H1 (cell line): ENCODE measurements at places on chromosomes 11 and 22.

GRCh38 chr11:118186346-118187107 is 10.1 kb upstream of the SCN2B start:
- DNase-seq: no peak

DNA sequence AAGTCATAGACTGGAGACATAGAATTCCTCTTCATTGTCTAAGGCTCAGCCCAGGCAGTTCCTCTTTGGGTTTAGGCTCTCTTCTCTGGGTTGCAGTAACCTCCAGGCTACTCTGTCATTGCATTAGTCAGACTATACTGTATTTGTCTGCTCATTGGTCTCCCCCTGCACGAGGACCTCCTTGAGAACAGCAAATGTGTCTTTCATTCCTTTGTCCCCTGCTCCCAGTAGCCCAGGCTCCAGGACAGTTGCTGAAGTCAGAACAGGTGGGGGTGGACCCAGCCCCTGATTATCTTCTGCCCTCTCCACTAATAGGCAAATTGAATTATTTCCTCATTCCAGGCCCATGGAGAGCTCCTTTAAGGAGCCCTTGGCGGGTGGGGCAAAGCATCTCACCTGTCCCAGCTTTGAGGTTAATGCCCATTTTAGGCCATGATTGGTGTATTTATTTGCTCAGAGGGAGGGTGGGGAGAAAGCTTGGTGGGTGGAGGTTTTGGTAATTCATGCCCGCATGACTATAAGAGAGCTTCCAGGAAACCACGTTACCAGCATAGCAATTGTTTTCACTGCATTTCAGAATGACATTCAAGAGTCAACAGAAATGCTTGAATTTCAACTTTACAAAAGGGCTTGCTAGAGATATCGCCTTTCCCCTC is 40.9 kb downstream of the NAV2 start:
- no peak for DNase-seq

DNA sequence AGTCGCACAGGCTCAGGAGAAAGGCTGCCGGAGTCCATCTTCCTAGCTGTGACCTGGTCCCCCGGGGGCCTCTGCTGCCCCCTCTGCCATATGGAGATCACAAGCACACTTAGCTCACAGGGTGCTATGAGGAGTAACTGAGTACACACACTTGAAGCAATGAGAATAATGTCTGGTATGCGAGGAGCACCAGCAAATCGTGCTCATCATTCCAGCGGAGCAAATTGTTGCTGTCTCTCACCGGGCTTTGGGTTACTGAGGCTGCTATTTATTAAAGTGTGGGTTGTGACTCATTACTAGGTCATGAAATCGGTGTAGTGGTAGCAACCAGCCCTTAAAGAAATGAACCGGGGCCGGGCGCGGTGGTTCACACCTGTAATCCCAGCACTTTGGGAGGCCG is 48.1 kb upstream of the EIF3D start:
- DNase-seq: no peak

DNA sequence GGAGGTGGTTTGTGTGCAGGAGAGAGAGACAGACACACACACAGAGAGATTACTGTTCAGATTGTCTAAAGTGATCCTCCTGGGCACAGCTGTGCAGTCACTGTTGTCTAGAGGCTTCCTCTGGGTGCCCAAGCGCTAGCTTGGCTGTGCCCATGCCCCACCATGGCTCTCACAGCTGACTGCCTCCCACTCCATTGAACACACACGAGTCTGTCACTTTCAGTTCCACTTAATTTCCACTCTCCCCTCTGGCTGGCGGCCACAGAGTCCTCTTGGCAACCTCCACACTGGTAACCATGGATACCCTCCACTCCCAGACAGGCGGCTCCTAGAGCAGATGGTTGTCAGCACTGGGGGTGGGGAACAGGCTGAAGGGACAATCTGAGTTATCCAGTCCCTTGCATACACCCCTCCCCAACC is 29.1 kb downstream of the MAP6 start:
- no peak for DNase-seq

GRCh38 chr11:44866286-44866685 is 84.4 kb downstream of the TP53I11 start:
- DNase-seq: no peak

DNA sequence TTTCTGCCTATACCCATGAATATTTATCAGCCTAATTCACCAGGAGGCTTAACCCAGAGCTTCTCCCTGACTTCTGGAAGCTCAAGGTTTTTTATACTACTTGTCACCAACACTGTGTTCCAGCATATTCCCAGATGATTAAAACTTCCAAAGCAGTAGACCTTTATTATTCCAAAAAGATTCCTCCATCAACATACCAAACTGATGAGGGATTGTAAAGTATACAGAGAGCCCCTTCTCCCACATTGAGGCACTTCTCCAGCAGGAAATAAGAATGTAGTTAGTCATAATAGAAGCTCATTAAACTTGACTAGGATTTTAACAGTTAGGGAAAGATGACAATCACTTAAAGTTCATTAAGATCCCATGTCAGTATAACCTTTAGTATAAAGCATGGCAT is 51.4 kb upstream of the CEP126 start:
- no peak for DNase-seq

DNA sequence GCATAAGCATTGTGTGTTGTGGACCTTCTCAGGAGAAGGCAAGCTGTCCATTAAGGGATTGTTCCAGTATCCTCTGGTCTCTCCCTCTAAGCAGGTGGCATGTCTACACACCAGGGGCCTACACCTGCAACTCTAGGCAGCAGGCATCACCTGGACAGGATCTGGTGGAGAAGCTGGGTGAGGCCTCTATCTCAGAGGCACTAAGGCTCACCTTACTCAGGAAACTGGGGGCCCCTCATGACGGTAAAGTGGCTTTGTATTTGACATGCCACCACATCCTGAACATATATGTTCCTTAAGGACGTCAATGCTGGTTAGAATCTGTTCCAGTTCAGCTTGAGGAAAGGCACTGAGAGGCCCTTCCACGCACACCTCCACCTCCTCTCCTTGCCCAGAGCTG is 891.3 kb downstream of the OPCML start:
- no peak for DNase-seq

DNA sequence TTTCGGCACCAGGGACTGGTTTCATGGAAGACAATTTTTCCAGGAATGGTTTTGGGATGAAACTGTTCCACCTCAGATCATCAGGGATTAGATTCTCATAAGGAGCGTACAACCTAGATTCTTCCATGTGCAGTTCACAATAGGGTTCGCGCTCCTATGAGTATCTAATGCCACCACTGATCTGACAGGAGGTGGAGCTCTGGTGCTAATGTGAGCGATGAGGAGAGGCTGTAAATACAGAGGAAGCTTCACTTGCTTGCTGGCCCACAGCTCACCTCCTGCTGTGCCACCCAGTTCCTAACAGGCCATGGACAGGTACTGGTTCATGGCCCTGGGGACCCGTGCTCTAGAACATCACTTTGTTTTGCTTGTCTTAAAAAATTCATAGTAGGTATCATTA is 41.8 kb upstream of the AMPD3 start:
- no peak for DNase-seq

DNA sequence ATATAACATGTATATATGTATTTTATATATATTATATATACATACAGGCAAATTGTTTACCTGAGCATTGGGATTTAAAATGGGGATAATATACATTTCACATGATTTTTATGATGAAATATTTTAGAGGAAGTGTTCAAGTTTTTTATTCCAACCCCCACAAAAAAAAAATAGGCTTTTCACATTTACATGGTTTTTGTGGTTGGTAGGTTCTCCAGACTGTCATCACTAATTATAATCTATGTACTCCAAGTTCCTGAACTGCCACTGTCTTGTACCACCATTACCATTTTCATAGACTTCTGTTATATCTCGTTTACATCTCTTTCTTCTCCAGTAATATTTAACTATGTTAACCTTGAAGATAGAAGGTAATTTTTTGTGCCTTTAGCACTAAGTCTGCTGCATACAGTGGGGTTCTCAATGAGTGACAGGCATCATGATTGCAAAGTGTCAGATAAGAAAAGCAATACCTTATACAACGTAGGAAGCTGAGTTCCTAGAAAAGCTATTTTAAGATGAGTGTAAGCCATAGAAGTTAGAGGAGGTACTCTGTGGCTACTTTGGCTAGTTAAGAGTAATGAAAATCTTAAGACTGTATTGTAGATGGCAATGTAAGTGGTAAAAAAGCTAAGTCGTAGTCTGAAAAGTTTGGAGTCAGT is 5.2 kb downstream of the TMEM126A start:
- DNase-seq: no peak

DNA sequence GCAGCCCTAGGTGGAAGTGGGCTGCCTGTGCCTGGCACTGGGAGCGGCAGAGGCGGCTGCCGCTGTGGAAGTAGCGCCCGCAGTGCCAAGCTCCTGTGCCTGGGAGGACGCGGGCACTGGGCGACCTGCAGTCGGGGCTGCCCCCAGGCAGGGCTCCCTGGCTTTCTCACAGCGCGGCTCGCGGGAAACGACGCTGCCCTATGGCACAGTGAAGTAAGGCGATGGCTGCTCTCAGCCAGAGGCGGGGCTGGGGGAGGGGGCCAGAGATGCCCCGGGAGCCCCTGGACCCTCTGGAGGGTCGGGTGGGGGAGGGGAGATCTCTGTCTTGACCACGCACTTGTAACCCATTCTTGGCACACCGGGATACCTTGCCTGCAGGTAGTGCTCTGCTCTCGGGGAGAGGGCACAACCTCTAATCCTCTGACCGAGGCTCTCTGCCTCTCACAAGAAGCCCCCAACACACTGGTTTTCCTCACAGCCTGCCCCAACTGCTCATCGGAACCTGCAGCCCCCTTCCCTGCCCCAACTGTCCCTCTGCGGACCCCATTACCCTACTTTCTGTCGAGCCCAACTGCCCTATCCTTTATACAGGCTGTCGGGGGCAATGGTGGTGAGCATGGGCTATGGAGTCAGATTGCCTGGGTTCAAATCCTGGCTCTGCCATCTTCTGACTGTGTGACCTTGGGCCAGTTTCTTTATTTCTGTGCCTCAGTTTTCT is 32.2 kb upstream of the TRIM29 start:
- no peak for DNase-seq

DNA sequence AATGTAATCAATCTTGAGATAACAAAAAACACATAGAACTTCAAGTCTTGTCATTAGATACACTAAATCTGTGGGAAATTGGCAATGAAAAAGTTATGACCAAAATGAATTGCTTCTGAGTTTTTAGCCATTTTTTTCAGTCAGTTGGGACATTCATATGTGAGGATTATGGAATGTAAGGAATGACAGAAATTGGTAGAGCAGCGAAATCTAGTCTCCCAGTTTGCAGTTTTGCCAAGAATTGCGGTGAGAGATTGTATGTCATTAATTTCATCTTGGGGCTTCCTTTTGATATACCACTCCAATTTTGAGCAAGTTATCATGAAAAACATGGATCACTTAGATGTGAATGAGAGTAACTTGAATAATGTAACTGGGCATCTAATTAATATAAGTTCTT is 49.9 kb downstream of the SIK2 start:
- DNase-seq: no peak

GRCh38 chr11:14942745-14943144 is 29.4 kb downstream of the CALCA start:
- no peak for DNase-seq
